ENCODE measurements at places on chromosomes 7 and 10. TPM values are rescaled to one million over a fixed set of nuclear protein-coding genes. Genes with fewer than 3 reads are reported as not detected.

GRCh38 chr7:81195033-81195432, 276.2 kb upstream of the SEMA3C start:
- DNase-seq: no peak

DNA sequence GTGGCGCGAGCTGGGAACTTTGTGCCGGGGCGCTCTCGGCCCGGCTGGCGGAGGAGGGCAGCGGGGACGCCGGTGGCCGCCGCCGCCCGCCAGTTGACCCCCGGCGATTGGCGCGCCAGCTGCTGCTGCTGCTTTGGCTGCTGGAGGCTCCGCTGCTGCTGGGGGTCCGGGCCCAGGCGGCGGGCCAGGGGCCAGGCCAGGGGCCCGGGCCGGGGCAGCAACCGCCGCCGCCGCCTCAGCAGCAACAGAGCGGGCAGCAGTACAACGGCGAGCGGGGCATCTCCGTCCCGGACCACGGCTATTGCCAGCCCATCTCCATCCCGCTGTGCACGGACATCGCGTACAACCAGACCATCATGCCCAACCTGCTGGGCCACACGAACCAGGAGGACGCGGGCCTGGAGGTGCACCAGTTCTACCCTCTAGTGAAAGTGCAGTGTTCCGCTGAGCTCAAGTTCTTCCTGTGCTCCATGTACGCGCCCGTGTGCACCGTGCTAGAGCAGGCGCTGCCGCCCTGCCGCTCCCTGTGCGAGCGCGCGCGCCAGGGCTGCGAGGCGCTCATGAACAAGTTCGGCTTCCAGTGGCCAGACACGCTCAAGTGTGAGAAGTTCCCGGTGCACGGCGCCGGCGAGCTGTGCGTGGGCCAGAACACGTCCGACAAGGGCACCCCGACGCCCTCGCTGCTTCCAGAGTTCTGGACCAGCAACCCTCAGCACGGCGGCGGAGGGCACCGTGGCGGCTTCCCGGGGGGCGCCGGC, 870 bp downstream of the FZD1 start:
- peak; percentile 46 for DNase-seq

The CYP2C8 gene
- total RNA-seq: not detected

The STRIP2 gene
- 0.54 TPM for total RNA-seq

The SEMA3D gene
- total RNA-seq: 65.8 TPM

The CAV1 gene
- 490 TPM for total RNA-seq

DNA sequence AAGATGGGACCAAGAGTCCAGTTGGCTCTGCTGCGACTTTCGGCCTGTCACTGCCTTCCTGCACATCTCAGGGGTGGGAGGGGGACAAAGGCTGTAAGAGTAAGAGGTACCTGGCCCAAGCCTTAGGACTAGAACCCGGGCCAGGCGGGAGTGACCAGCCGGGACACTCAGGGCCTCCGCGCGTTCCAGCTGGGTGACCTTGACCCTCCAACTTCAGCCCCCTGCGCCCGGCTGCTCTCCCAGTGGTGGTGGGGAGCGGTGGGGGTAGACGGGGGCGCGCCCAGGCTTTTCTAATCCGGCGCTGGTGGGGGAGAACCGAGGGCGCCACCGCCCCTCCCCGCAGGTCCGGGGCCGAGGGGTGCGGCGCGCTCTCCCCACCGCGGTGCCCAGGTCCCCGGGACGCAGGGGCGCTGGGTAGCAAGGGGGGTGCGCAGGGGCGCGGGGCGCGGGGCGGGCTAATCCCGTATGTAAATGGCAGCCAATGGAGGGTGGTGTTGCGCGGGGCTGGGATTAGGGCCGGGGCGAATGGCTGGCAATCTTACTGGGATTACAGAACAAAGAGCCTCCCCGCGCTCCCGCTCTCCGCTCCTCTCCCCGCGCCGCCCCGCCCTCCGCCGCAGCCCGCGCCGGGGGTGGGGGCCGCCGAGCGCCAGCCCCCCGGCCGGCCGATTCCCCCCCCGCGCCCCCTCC, at the start of gene GTF2IRD1:
GTF2IRD1 (plus strand) TSS at position 585 of the 690 bp plus-strand sequence. CDS start 54,175 bp downstream, outside the sequence.
- DNase-seq: peak; percentile 58

- peak; percentile 21 for DNase-seq
These were observed 13.1 kb downstream of the RBP3 start for GRCh38 chr10:47361293-47361692.

GRCh38 chr10:129790715-129791446, 173.2 kb downstream of the EBF3 start:
- DNase-seq: no peak

- DNase-seq: peak; percentile 71
These were observed 1.7 kb upstream of the CXCL12 start for GRCh38 chr10:44386546-44387052.

The ZNF727 gene
- total RNA-seq: 12.1 TPM

DNA sequence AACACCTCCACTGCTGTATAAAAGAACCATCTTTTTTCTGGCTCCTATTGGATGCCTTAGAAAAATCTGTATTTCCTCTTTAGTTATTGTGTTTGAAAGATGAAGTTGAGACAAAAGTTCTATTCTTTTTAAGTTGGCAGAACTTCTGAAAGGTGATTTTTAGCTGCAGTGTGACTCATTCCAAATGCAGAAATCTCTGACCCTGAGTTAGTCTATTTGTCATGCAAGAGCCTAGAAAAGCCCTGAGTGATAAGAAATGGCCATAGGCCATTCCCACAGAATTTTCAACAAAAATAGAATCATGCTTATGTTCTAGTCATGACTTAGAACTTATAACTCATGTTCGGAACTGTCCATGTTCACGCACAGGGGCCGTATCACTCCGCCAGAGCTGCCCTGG, 89.1 kb downstream of the EGFR start:
- DNase-seq: no peak

The SORBS1 gene
- 22.2 TPM for total RNA-seq

The ADRA2A gene
- total RNA-seq: 5.4 TPM

The CNPY1 gene
- not detected for total RNA-seq

GRCh38 chr10:8543361-8544056, 489.0 kb downstream of the GATA3 start:
- peak; percentile 66 for DNase-seq

GRCh38 chr7:347001-347590, 57.1 kb downstream of the FOXL3 start:
- no peak for DNase-seq

The HECW1 gene
- total RNA-seq: 4.7 TPM

DNA sequence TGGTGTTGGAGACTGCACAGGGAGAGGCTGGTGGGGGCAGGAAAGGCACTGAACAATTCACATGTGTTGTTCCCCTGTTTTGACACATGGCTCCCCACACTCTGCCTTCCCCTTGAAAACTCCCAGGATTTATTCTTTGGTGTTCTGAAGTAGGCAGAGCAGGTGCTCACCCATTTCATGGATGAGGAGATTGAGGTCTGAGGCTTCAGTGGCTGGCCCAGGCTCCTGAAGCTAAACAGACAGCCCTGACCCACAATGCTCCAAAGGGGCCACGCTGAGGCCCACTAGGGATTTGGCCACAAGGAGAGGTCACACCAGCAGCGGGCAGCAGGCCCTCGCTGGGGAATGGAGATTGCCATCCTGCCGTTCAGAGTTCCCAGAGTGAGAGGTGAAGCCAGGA, 157.6 kb downstream of the SH3PXD2A start:
- DNase-seq: no peak

DNA sequence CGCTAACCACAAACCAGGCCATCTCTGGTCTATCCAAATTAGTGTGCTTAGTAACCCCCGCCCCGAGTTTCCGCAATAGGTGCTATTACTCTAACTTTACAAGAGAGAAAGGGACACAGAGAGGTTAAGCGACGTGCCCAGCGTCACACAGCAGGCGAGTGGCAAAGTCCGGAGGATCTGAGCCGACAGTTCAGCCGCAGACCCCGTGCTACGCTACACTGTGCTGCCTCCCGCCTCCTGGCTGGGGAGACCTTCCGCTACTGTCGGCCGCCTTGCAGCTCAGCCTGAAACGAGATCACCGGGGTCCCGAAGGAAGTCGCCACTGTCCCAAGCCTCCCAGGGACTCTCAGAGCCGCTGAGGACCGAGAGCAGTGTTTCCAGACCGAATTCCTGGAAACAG, 799 bp downstream of the INTS1 start:
- DNase-seq: no peak

The ASB13 gene
- 27.7 TPM for total RNA-seq

DNA sequence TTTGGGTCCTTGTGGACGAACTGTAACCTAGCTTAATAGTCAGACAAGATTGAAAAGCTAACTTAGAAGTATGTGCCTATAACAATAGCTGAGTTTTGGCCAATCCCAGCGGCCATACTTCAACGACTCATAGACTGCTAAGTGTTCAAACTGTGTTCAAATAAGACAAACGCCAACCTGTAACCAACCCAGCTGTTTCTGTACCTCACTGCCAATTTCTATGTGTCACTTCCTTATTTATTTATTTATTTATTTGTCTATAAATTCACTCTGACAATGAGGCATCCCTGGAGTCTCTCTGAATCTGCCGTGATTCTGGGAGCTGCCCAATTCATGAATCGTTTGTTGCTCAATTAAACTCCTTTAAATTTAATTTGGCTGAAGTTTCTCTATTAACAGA, 21.7 kb downstream of the ST8SIA6 start:
- no peak for DNase-seq

The CYP2W1 gene
- total RNA-seq: not detected

DNA sequence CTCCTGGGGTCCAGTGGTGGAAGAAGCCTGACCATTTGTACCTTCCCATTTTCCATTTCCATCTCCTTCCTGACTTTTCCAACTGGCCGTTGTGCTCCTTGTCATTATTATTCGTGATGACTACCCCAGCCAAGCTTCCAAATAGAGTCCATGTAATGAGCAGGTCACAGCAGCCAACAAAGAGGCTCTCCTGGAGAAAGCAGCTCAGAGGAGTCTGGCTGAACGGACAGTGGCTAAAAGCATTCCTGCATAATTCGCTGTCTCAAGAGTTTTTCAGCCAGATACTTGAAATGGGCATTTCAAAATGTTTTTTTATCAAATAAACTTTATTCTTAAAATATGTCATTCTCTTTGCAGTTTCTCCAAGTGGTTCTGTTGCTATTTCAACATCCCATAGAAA, 458.6 kb downstream of the INHBA start:
- DNase-seq: no peak

The SPDYE2 gene
- total RNA-seq: not detected

DNA sequence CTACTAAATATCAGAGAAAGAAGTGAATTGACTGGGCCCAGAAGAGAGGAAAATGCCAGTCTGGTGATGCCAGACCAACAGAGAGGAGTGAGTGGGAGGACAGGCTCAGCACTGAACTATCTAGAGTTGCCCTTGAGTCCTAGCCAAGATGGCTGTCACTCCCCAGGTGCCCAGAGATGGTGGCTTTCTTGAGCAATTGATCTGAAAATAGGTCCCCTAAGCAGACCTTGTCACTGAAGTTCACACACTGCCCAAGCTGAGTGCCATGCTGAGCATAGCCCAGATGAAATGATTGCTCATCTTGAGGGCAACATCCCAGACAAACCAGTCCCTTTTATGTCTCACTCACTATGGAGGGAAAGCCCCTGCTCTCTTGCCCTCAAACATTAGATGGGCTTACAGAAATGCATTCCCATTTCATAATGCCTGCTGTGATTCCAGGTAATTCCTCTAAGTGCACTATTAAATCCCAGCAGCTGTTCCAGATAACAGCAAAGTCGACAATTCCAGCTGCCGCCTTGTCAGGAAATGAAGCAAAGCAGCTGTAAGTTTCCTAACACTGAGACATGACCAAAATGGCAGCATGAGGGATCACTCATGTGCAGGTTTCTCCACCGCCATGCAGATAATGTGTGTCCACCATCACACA, 329.4 kb downstream of the KCNMA1 start:
- DNase-seq: no peak

The GDI2 gene
- 189 TPM for total RNA-seq

The PSMG3 gene
- total RNA-seq: 65.6 TPM

The PIP gene
- not detected for total RNA-seq

DNA sequence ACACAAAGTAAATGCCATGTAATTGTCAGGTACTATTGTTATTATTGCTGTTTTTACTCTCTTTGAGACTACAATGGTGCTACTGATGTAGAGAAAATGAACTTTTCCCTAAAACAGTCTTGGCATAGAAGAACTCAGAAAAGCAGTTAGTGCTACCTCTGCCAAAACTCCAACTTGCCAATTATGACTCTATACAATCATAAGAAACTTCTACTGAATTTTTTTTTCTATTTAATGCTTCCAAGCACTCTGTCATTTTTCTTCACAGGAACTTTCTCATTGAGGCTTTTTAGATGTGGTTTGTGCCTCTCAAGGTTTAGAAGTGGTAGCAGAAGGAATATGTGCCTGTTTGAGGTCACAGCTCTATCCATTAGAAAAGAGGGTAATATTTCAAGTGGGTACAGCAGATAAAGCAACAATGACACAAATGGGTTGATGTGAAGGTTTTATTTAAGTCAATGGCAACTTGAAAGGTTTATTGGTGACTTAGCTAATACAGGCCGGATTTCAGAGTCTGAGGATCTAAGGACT, 64.0 kb upstream of the FERD3L start:
- no peak for DNase-seq

- no peak for DNase-seq
These were observed 39.9 kb upstream of the LEP start for GRCh38 chr7:128201067-128201689.

The ITGB8 gene
- total RNA-seq: 14.0 TPM

- no peak for DNase-seq
These were observed 16.8 kb downstream of the GIMAP5 start for GRCh38 chr7:150753826-150754603.

DNA sequence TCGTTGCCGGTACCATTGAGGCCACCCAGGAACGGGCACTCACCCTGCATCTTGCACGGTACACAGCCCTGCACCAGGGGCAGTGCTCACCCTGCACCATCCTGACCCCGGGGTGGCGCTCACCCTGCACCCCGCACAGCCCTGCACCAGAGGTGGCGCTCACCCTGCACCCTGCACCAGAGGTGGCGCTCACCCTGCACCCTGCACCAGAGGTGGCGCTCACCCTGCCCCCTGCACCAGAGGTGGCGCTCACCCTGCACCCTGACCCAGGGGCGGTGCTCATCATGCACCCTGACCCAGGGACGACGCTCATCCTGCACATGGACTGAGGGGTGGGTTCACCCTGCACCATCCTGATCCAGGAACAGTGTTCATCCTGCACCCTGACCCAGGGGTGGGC, 6.4 kb downstream of the TUBGCP2 start:
- no peak for DNase-seq

The MSMB gene
- total RNA-seq: not detected

DNA sequence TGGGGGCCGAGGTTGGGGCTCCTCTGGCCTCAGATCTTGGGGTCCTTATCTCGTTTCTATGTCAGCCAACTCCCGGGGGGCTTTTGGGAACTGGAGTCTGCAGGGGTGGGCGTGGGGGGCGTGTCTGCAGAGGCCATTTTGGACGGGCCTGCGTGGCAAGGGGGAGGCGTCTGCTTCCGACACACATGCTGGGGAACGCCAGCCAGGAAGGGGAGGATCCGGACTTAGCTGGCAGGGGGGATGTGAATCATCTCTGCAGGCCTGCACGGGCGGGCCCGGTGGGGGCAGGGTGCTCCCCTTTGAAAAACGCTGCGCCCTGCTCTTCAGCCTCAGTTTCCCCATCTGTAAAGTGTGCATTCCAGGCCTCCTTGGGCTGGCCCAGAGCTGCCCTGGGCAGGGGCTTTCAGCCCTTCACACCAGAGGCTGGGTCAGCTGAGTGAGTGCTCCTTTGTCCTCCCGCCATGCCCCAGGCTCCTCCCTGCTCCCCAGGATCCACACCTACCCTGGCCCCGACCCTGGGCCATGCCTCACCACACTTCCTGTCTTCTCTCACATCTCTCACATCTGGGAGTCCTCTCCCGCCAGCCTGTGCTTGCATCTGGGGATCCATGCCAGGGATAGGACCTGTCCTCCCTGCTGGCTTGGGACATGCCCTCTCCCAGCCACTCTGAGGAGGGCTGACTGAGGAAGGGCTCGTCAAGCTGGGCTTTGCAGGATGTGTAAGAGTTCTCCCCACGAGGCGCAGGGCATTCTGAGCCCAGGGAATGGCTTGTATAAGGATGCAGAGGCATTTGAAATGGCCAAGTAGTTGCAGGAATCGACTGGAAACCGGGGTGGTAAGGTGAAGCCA, 172.6 kb upstream of the TNRC18 start:
- DNase-seq: no peak
